ENCODE measurements at places on chromosomes 2 and 18. TPM values are rescaled to one million over a fixed set of nuclear protein-coding genes. Genes with fewer than 3 reads are reported as not detected.

GRCh38 chr2:216932863-216933548 is 73.1 kb upstream of the TNP1 start:
- no peaks in the 10 kb centered on the region for H3K4me1 ChIP-seq
- no peak overlapping the region for H3K27ac ChIP-seq
- H3K36me3 ChIP-seq: no peaks in the 10 kb centered on the region
- no peak overlapping the region for H3K4me3 ChIP-seq
- no peak for DNase-seq
- no peaks in the 10 kb centered on the region for H3K27me3 ChIP-seq

SOX11 gene
- total RNA-seq: not detected

C2orf66 gene
- total RNA-seq: 0.51 TPM

- no peaks in the 10 kb centered on the region for H3K27me3 ChIP-seq
- H3K4me3 ChIP-seq: no peak overlapping the region
- no peaks in the 10 kb centered on the region for H3K4me1 ChIP-seq
- no peak for DNase-seq
These were observed 250.2 kb upstream of the RAB12 start for GRCh38 chr18:8359076-8359475.

- H3K4me3 ChIP-seq: no peak overlapping the region
- no peak overlapping the region for H3K27ac ChIP-seq
- peaks cover 29% of the 10 kb centered on the region for H3K36me3 ChIP-seq
These were observed 118.8 kb downstream of the ZNF532 start for GRCh38 chr18:58983260-58984155.

GRCh38 chr2:210844016-210844415 is 287.6 kb downstream of the CPS1 start:
- H3K4me3 ChIP-seq: no peak overlapping the region
- H3K36me3 ChIP-seq: no peaks in the 10 kb centered on the region
- H3K4me1 ChIP-seq: no peaks in the 10 kb centered on the region
- H3K27me3 ChIP-seq: no peaks in the 10 kb centered on the region
- no peak for DNase-seq
